ENCODE measurements at places on chromosomes 1 and 21.

DNA sequence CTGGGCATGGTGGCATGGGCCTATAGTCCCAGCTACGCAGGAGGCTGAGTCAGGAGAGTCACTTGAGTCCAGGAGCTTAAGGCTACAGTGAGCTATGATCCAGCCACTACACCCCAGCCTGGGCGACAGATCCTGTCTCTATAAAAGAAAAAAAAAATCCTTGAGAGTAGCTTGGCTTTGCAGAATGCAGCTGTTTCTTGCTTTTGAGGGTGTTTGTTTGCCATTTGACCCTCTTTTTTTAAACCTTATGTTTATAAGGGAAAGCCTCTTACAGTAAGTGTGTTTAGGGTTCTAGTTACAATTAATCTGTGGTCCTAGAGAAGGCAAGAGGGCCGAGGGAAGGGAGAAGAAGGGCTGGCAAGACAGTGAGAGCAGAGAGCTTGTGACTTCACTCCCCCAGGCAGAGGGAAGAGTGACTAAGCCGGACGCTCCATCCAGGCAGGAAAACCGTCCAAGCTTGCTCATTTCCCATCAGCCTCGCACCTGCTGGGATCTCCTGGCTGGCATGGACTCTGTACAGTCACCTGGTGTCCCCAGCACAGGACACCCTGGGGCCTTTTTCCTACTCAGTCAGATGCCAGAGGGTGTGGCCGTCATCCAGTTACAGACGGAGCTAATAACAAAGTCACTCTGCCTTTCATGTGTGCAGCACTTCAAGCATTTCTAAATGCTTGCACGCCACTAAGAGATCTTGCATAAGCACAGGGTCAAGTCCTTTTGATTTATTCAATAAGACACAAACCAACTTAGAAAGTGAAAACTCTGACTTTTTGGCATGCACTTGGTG is 55.5 kb upstream of the PSEN2 start:
- no peak for DNase-seq

GRCh38 chr1:15428815-15429435 is 9.3 kb upstream of the CTRC start:
- no peak for DNase-seq

DNA sequence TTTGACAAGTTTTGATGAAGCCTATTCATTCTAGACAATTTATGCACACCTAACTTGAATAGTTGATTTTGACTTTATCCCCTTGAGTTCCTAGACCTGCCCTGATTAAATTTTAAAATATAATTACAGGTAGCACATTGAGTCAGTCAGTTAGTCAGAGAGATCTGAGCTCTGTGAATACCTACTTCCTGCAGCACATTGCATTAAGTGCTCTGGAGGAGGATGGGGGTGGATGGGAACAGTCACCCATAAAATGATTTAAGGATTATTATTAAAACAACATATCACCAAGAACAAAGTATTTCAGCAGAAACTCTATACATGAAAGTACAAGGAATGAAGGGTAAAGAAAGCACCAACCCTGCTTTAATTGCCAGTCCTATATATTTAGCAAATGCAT is 11.8 kb upstream of the RPF1 start:
- no peak for DNase-seq

DNA sequence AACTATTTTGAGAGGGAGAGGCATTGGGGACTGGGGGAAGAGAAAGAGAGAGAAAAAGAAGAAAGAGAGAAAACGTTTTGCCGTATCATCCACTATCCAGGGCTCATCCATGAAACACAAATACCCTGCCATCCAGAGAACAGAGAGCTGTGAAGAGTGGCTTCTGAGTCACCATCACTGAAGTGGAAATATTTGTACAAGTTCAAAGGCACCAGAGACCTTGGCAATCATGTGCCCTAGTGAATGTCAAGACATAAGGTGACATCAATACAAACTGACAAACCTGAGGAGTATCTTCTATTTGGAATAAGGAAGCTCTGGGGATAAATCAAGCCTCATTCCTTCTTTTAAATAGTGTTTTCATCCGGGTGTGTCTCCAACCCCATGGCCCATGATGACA is 197.2 kb upstream of the PROX1 start:
- no peak for DNase-seq

DNA sequence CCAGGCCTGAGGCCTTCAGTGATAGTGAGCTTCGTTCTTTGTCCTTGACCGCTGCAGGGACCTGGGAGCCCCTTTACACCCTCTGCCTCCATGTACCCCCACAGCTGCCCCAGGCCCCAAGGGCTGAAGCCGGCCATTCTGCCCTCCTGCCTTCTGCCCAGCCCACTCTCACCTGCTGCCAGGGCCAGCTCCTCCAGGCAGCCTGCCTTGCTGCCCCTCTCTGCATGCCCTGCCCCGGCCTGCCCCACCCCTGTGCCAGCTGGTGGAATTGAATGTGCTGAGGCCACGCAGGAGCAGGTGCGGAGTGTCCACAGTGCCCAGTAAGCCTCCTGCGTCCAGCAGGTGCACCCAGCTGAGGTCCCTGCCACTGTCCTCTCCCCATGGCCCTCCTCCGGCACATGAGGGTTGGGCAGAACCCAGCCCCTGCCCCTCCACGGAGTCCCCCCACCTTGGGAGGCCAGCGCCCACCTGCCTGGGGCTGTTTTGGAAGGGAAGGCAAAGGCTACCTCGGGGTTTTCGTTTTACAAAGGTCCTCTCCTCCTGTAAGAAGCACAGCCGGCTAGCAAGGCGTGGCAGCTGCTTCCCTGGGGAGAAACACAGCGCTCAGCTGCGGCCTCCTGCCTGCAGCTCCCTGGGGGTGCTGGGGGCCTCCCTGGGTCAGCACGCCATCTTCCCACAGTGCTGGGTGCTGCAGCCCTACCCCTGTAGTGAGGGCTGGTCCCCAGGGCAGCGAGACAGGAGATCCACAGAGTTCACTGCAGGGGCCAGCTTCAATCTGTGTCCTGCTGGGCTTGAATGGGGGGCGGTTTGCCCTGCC is 21.0 kb downstream of the MMEL1 start:
- no peak for DNase-seq

- DNase-seq = no peak
Measured at GRCh38 chr21:37292041-37292440, 24.9 kb upstream of the VPS26C start.

Measured in stimulated activated CD4-positive, alpha-beta T cell treated with anti-CD3 and anti-CD28 coated beads, Interleukin-15, amount 100 ng/mL, for 24 hours (primary cell).